Activated CD8-positive, alpha-beta T cell treated with anti-CD3 and anti-CD28 coated beads for 36 hours (primary cell): ENCODE measurements at places on chromosomes 1 and 21. TPM values are rescaled to one million over a fixed set of nuclear protein-coding genes. Genes with fewer than 3 reads are reported as not detected.

FCRL3 gene
- 5.7 TPM for total RNA-seq

LEFTY1 gene
- total RNA-seq: 0.16 TPM

PRR9 gene
- not detected for total RNA-seq

TFAP2E gene
- 0.56 TPM for total RNA-seq

FCRL5 gene
- total RNA-seq: 0.05 TPM

CLK2 gene
- total RNA-seq: 80.6 TPM

KRTAP12-2 gene
- total RNA-seq: not detected

GJA8 gene
- total RNA-seq: not detected

TRAF3IP3 gene
- total RNA-seq: 194 TPM

DNA sequence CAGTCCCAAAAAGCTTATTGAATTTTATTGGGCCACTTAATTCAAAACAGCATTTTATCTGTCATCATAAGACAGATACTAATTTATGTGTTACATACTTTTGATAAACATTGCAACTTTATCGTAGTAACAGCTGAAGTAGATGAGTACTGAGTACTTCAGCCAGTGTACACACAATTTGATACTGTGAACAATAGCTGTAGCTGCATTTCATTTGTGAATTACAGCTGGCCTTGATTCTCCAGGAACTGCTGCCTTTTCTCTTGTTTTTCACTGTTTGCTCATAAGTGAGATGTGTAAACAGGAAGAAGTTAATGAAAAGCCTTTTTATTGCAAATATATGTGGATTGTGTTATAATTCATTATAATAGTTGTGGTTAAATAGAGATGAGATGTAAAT, 10.2 kb downstream of the UAP1 start:
- H3K4me3 ChIP-seq: no peak overlapping the region
- no peaks in the 10 kb centered on the region for H3K27me3 ChIP-seq
- peaks cover 21% of the 10 kb centered on the region for H3K36me3 ChIP-seq
- no peak for DNase-seq
- H3K27ac ChIP-seq: no peak overlapping the region

DNA sequence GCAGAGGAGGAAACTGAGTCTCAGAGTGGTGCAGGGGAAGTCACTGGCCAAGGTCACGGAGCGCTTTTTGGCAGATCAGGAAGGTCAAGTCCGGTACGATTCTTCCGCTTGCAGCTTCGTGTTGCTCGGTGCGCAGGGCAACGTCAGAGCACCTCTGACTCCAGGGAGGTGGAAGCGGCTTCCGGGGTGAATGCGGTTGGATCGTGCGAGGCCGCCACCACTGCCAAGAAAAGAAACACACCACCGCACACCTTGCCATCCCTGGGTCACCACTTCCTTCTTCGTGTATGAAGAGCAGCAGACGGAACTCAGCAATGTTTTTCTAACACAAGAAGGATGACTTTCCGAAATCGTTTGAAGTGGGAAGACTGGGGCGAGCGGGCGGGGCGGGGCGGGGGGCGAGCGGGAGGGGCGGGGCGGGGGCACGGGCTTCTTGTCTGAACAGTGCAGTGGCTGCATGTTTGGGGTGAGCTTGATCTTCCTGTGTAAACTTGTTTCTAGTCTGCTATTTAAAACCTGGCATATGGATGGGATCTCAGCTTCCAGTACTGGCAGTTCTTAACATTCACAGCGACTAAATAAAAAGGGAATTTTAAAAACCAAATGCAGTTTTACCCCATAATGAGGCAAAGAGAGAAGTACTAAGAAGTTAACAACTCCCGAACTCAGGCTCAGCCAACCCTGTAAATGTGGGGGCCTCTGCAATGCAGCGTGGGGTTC, 300.0 kb downstream of the RRAGC start:
- H3K4me3 ChIP-seq: peak overlapping the region; percentile 64
- H3K27ac ChIP-seq: peak overlapping the region; percentile 88

DNA sequence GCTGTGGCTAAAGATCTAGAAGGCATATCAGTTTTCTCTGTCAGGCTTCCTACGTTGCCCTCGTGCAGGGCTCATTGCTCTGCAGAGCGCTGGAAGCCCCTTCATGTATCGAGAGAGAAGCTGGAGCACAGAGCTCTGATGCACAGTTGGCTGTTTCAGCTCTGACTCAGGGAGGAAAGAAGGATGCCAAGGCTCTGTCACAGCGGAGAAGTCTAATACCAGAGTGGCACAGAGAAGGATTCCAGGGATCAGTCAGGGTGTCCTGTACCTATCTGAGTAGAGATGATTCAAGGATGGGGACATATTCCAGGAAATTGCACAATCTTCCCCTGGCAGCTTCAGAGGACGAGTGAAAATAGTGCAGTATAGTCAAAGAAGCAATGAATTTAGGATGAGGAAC, 179.2 kb upstream of the FMN2 start:
- H3K36me3 ChIP-seq: no peaks in the 10 kb centered on the region
- no peak overlapping the region for H3K4me3 ChIP-seq
- no peak overlapping the region for H3K27ac ChIP-seq
- DNase-seq: no peak
- peaks cover 3% of the 10 kb centered on the region for H3K27me3 ChIP-seq
- H3K4me1 ChIP-seq: no peaks in the 10 kb centered on the region

DNA sequence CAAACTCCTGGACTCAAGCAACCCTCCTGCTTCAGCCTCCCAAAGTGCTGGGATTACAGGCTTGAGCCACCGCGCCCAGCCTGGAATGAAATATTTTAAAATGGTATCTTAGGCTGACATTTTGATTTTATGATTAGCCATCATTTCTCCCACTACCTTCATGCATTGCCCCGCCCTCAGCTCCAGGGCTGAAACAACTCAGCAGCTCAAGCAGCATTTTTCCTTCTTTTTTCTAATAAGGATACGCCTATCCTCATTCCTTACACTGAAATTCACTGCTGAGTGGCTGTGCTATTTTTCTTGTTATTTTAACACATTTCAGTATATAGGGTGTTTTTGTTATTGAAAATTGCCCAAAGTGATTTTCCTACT, 56.8 kb upstream of the HTR1D start:
- H3K27me3 ChIP-seq: peaks cover 18% of the 10 kb centered on the region
- DNase-seq: no peak
- no peaks in the 10 kb centered on the region for H3K36me3 ChIP-seq

DNA sequence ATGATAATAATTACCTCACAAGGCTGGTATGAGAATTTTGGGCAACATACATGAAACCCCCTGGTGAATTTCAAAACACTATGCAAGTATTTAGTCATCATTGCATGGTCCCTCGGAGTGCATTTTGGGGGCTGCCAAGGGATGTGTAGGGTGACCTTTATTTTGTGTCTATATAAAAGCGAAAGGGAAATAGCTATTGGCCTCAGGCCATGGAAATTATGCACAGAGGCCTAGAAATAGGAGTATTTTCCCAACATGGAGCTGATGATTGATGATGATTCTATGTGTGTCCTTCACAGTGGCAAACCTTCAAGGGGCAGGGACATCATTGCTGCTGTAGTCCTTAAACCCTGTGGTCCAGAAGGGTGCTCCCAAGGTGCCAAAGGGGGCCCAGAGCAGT, 265.5 kb downstream of the ST6GALNAC3 start:
- H3K27ac ChIP-seq: no peak overlapping the region
- no peak overlapping the region for H3K4me3 ChIP-seq
- H3K27me3 ChIP-seq: no peaks in the 10 kb centered on the region
- H3K36me3 ChIP-seq: peaks cover 3% of the 10 kb centered on the region

GRCh38 chr1:110214454-110215404, 4.6 kb downstream of the KCNC4 start:
- no peak for DNase-seq
- peaks cover 42% of the 10 kb centered on the region for H3K4me1 ChIP-seq
- no peak overlapping the region for H3K4me3 ChIP-seq
- no peaks in the 10 kb centered on the region for H3K27me3 ChIP-seq
- H3K36me3 ChIP-seq: peaks cover 3% of the 10 kb centered on the region

- DNase-seq: no peak
- H3K27ac ChIP-seq: no peak overlapping the region
- no peaks in the 10 kb centered on the region for H3K27me3 ChIP-seq
Observed at GRCh38 chr21:41835711-41836154, 43.4 kb downstream of the PRDM15 start.

DNA sequence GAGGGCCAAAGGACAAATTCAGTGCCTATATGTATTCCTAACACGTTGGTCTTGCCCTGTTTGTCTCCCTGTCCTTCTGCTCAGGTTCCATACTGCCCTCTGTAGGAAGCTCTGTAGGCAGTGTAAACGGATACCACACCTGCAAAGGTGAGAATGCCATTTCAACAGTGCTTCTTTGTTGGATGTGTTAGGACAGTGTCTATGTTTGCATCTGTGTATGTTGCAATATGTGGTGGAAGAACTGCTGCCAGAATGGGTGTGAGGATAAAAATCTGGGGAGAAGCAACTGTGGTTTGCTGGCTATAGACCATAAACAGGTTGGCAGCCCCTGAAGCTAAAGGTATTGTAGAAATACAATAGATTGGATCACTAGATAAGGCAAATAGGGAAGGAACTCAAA, 113.1 kb upstream of the BMP8A start:
- no peaks in the 10 kb centered on the region for H3K27me3 ChIP-seq
- no peak overlapping the region for H3K27ac ChIP-seq
- H3K4me3 ChIP-seq: no peak overlapping the region
- H3K4me1 ChIP-seq: no peaks in the 10 kb centered on the region
- no peak for DNase-seq
- H3K36me3 ChIP-seq: peaks cover 20% of the 10 kb centered on the region

DNA sequence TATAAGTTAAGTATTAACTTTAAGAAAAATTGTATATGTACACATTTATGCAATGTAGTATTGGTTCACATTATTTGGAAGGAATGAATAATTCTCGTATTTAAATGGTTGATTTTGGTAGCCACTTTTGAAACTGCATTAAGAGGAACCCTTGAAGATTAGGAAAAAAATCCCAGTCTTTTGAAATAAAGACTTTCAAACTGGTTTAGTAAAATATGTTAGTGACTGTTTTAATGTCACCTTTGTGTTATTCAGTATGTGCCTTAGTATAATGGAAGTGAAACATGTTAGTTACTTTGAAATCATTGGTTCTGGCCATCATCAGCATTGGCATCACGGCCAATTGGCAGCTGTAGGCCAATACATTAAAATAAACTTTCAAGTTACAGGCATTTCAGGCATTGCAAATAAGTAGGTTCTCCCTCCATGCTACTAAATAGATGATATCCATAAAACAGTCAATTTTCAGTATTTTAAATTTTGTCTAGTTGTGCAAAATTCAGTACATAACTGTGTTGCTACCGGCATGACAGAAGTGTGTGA, 4.4 kb downstream of the MIER1 start:
- peak overlapping the region; percentile 92 for H3K27ac ChIP-seq
- H3K4me3 ChIP-seq: peak overlapping the region; percentile 97
- DNase-seq: peak; percentile 27
- H3K4me1 ChIP-seq: peaks cover 48% of the 10 kb centered on the region

- no peak for DNase-seq
- no peaks in the 10 kb centered on the region for H3K27me3 ChIP-seq
- H3K4me1 ChIP-seq: peaks cover 3% of the 10 kb centered on the region
- H3K27ac ChIP-seq: no peak overlapping the region
- no peaks in the 10 kb centered on the region for H3K36me3 ChIP-seq
Observed at GRCh38 chr1:119449971-119450370, 35.0 kb downstream of the HSD3B2 start.

GRCh38 chr1:10631811-10632593, 157.3 kb downstream of the PEX14 start:
- DNase-seq: no peak
- H3K27ac ChIP-seq: no peak overlapping the region

- H3K4me3 ChIP-seq: no peak overlapping the region
- H3K27me3 ChIP-seq: no peaks in the 10 kb centered on the region
- no peaks in the 10 kb centered on the region for H3K36me3 ChIP-seq
- DNase-seq: no peak
Observed at GRCh38 chr1:164660775-164661174, 101.8 kb downstream of the PBX1 start.

DNA sequence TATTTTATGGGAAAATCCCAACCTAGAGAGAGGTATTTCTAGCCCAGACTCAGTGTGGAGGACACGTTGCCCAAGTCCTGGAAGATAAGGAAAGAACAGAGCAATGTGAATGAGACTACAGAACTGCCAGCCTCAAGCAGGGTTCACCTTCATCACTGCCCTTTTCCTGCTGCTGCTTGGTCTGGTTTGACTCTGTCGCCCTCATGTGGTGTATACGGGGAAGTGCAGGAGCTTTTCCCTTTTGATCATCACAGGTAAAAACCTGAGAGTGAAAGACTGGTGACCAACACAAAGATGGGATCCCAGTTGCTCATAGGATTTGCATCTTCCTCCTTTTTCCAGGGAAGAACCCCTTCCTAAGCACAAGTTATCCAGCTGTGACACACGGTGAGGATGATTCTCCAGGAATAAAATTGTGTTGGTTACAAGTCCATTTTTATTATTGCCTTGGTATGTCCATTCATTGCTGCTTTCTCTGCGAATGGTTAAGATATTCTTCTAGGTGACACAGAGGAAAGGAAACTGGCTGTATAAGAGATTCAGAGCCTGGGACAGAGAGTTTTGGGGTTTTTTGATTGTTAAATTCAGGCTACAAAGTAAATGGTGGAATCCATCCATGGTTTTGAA, 89.5 kb upstream of the CD53 start:
- peaks cover 2% of the 10 kb centered on the region for H3K27me3 ChIP-seq
- no peak overlapping the region for H3K4me3 ChIP-seq
- H3K27ac ChIP-seq: no peak overlapping the region
- DNase-seq: peak; percentile 67

GRCh38 chr1:214847071-214847810, 235.3 kb upstream of the KCNK2 start:
- H3K36me3 ChIP-seq: no peaks in the 10 kb centered on the region
- no peak overlapping the region for H3K4me3 ChIP-seq
- H3K27me3 ChIP-seq: no peaks in the 10 kb centered on the region

GRCh38 chr1:214593158-214593557, 9.8 kb upstream of the CENPF start:
- no peak for DNase-seq
- H3K27me3 ChIP-seq: peaks cover 3% of the 10 kb centered on the region
- H3K4me3 ChIP-seq: no peak overlapping the region
